ENCODE measurements at places on chromosomes 16 and 17.

- ATAC-seq: peak; percentile 75
These were observed 16.7 kb upstream of the OR1F1 start for GRCh38 chr16:3171181-3171854.

DNA sequence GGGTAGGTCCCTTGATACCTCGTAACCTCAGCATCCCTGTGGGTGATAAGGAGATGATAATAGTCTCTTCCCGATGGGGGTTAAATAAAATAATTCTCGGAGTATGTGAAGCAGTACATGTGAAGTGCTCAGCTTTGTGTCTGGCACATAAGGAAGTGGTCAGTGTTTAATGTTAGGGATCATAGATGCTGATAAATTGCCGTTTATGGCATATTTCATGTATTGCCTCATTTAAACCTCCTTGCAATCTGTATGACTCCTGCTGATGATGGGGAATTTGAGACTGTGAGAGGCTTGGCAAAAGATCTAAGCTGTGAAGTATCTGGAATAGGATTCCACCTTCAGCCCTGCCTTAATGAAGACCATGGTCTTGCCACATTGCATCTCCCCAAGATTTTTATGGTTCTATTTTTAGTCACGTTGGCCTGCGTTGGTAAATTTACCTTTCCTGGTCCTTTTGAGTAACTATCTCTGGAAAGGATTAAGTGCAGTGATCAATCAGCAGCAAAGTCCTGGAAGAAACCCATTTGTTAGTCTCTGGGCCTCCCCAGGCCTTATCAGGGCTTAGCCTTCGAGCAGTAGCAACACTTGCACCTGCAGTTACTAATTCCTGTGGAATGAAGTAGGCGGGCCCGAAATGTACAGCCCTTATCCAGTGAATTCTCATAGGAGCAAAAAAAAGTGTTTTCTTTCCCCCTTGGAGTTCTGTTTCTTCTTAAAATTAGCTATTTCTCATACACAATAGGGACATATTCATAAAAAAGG, 144.9 kb downstream of the WWOX start:
- ATAC-seq: no peak

- peak; percentile 94 for ATAC-seq
These were observed 16.5 kb downstream of the CCDC102A start for GRCh38 chr16:57519796-57520360.

GRCh38 chr17:6775871-6776405, at the start of gene FBXO39:
FBXO39 (plus strand) TSS chr17:6776215; CDS start chr17:6779869, 3,654 bp downstream.
- no peak for ATAC-seq

DNA sequence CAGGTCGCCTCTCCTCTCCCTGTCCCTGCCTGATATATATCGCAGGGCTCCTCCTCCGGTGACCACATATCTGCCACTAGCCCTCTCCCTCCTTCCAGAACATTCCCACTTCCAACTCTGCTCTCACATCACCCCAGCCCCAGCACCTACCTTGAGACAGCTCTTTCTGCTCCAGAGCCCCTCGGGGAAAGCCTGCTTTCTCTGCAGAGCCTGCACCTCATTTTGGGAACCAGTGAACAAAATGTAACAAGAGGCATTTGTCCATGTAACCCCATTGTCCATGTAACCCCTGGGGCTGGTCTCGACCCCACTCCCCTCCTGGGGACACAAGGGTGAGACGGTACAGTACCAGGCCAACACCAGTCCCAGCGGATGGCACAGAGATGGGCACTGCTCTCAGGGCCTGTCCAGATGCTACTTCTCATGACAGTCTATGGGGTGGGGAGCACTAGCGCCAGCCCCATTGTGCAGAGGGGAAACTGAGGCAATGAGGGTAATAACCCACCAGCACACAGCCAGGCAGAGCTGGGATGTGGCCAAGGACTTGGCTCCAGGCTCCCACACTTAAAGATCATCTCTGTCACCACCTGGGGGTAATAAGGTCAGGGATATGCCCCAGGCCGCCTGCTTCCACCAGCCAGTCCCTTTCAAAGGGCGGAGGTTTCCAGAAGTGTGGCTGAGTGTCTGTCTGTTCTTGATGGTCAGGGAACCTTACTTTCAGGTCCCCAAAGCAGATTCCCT, 42.9 kb downstream of the TBC1D16 start:
- ATAC-seq: no peak

DNA sequence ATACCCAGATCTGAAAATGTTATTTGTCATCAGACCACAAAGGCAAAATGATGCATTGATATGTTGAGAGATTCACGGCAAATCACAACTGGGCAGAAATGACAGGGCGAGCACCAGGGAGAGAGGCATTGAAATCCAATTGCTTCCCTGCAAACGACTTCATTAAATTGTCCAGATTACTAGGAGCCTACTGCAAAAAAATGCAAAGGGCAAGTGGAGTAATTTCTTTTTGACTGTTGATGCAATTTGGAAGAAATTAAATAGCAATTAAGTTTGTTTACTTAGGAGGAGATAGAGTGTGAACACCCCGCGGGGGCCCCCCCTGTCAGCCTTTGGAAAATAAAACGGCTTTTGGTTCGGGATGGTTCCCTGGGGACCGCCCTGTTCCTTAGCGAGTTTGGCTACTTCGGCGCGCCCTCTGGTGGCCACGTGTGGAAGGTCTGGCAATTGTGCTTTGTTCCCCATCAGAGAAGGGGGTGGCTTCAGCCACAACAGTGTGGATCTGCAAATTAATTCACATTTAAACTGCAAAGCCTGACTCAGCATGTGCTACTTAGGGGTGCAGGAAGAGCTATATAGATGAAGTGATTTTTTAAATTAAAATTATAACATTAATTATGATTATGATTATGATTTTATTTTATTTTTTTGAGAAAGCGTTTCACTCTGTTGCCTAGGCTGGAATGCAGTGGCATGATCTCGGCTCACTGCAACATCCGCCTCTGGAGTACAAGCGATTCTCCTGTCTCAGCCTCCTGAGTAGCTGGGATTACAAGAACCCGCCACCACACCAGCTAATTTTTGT, 14.5 kb upstream of the TMC7 start:
- ATAC-seq: peak; percentile 79

DNA sequence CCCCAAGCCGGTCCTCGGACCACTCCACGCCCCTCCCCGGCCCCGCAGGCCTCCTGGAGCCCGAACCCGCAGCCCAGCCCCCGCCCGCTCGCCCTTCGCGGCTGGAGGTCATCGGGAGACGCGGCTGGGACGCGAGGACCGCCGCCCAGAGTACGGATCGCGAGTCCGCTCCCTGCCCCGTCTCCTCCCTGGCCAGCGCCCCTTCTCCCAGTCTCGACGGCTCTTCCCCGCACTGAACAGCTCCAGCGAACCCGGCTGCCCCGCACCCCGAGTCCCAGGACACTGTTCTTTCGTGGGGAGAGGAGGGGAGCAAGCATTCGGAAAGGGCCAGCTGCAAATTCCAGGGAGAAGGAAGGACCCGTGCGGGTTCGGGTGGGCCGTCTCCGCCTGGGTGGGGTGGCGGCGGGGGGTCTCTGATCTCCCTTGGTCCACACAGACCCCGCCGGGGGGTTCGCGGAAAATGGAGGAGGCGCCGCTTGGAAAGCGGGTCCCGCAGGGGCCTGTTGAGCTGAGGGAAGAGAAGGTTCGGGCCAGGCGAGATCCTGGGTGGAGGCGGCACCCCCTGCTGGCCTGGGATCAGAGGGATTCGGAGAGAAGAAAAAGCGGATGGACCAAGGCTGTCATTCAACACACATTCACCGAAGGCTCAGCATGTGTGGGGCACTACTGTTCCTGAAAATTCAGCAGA, 632 bp upstream of the RTN4RL1 start:
- ATAC-seq: no peak

DNA sequence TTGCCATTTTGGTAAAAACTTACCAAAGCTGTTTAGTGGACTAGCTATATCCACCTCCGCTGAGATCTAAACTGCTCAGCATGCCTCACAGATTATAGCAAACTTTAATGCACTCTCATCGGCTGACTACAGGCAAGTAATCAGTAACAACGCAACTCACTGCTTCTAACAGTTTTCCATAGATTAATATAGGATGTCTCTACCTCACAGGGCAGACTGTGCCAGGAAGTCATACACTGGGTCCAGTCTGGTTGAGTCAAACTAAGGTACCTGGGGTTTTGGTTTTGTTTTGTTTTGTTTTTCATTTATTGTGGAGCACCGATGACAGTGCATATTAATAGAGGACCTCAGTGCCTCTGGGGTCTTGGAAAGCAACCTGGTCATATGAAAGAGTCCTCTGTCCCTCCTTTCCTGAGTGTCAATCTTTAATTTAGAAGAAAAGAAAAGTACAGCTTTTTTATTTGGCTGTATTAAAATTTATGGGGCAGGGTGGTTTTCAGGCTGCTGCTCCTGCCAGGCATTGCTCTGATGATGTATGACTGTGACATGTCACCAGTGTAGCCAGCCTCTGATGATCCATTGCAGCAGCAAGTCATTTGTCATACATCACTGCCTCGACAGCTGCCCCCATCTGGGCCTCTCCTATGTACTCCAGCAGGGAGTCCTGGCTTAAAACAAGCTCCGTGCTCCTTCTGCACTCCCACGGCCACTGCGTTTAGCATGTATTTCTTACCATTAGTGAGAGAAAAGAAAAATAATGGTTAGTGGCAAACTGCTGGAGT, 854.1 kb downstream of the KCNJ2 start:
- no peak for ATAC-seq

- no peak for ATAC-seq
These were observed 8.9 kb downstream of the VPS4A start for GRCh38 chr16:69319826-69320739.

GRCh38 chr17:77064598-77064997, 76.2 kb upstream of the SEC14L1 start:
- ATAC-seq: no peak

- no peak for ATAC-seq
These were observed 19.8 kb upstream of the PIK3R6 start for GRCh38 chr17:8887301-8887700.

- ATAC-seq: no peak
These were observed 26.9 kb upstream of the PHB1 start for GRCh38 chr17:49441578-49441977.

DNA sequence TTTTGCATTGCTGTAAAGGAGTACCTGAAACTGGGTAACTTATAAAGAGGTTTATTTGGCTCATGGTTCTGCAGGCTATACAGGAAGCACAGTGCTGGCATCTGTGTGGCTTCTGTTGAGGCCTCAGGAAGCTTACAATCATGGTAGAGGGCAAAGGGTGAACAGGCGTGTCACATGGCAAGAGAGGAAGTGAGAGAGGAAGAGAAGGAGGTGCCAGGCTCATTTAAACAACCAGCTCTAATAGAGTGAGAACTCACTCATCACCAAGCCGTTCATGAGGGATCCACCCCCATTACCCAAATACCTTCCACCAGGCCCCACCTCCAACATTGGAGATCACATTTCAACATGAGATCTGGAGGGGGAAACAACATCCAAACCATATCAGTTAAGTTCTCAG, 16.4 kb upstream of the CLEC19A start:
- no peak for ATAC-seq

DNA sequence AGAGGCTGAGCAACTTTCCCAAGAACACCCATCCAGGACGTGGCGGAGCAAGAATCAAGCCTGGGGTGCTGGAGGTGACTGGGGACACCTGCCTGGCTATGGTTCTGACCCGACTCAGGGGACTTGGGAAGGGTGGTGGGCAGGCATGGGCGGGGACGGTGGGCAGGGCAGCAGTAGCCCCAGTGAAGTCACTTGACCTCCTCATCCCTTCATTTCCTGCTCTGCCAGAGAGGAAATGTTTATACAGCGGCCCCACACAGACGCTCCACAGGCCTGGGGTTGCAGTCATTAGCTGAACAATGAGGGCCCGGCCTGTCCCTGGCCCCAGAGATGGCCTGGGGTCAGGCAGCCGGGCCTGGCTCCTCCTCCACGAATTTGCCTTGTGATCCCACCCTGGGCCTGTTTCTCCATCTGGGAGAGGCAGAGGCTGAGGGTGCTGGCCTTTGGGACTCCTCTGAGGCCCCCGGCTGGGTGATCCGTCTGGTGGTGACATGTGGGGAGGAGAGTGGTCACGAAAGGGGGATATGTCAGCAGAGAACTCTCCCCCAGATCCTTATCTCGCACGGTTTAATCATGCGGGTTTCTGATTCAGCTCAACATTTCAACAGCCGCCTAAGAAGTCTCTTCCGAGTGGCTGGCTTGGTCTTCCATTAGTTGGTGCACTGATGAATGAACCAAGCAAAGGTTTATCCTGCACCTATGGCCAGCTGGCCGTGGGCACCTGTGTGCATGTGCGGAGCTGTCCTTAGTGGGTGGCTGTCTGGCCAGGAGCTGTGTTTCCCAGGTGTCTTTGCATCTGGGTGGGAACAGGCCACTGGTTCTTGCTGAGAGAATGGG, 175.9 kb downstream of the IRF8 start:
- no peak for ATAC-seq

- no peak for ATAC-seq
These were observed 7.4 kb upstream of the PPP1R9B start for GRCh38 chr17:50157891-50158290.

Data from activated CD4-positive, CD25-positive, alpha-beta regulatory T cell treated with anti-CD3 and anti-CD28 coated beads, Interleukin-2, amount 50 U/mL, for 24 hours (primary cell).